ENCODE measurements at places on chromosomes 6 and 20.

DNA sequence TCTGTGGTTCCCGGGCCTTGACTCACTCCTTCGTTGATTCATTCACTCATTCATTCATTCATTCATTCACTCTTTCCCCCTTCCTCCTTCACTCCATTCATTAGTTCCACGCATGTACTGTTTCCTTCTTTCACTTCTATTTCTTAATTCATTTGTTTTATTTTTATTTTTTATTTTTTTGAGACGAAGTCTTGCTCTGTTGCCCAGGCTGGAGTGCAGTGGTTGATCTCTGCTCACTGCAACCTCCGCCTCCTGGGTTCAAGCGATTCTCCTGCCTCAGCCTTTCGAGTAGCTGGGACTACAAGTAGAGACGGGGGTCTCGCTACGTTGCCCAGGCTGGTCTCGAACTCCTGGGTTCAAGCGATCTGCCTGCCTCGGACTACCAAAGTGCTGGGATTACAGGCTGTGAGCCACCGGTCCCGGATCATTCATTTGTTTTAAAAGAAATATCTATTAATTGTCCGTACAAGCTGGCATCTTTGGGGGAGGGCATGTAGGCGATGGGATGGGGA lies 427 bp upstream of the NFKBIE start:
- no peak for DNase-seq

DNA sequence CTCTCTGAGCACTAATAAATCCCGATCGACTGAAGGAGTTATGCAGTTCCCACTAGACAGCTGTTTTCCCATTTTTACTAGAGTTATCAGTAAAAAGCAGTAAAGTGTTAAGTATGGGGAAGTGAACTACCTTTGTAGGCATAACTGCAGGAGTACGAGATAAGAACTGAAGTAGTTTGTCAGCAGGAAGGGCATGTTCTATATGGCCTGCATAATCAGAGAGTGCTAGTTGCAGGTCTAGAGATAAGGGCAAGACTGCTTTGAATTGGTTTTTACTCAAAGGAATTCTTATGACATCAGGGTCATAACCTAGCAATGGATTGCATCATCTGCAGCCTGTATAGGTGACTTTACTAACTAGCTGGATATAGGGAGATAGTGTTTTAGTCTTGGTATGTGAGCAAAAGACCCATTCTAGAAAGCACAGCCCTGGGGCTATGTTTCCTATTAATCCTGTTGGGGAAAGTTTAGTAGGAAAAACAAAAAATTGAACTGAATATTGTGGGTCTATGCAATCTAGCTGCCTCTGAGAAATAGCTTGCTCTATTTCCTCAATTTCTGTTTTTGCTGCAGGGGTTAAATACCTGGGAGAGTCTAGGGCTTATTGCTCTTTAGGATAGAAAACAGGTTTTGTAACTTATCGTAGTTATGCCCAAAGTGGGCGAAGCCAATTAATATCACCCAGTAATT lies 22.6 kb upstream of the CRISP1 start:
- DNase-seq = no peak

DNA sequence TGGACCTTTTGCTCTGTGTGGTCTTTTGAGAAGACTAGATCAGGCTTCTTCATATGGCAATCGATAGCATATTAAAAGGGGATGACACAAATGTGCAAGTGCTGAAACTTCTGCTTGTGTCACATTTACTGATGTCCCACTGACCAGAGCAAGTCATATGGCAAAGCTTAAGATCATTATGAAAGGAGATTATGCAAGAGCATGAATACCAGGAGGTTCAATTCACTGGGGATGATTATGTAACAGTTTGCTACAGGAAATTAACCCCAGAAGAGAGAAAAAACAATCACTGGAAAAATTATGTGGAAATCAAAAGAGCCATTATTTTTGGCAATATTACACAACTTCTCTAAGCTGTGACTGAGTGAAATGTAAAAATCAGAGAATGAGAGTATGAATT lies 13.7 kb upstream of the PRDM13 start:
- no peak for DNase-seq

DNA sequence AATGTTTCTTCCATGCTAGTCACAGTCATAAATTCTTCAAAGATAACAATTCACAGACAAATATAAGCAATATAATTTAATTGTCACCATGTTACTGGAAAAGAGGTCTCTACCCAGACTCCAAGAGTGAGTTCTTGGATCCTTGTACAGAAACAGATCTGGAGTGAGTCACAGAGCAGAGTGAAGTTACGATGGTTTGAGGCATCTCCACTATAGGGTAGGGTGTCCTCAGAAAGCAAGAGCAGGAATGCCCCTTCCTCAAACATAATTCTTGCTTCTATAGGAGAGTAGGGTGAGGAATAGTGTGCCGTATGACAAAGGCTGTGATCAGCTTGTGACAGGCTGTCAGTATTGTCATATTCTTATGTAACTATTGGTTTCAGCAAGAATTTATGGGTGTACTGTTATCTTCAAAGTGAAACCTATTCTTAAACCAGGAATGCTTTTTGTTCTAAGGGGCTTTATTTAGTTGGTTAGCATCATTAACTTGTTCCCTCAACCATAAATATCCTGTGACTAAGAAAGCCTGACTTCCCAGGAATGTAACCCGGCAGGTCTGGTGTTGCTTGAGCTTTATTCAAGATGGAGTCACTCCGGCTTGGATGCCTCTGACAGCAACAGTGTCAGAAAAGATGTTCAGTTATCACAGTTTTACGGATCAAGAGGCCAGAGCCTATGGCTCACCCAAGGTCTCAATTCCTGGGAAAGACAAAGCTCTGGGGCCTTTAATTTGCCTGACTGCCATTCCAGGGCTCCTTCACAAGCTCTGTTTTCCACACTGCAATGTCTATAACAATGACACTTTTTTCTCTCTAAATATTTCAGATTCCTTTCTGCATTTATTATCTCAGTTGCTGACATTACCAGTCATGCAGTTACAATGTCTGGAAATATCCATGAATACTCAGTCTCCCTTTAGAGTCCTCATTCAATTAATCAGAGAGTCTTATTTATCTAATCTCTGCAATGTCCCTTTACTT lies 298.6 kb downstream of the C6orf118 start:
- no peak for DNase-seq

- no peak for DNase-seq
Observed at GRCh38 chr6:168216751-168217191, 102.8 kb downstream of the DACT2 start.

DNA sequence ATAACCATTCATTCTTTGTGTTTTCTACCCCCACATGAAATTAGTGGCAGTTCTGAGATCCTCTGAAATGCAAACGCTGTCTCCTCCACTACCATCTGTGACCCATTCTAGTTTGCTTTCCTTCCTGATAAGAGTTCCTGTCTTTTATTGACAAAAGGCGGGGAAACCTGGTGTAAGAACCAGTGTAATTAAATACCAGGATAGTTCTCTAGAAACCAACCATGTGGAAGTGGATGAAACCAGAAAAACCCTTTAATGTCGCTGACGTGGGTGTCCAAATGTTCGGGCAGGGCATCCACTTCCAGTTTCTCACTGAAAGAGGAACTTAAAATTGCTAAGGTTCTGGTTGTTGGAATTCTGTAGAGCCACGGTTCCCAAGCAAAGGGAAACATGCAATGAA lies 79.1 kb downstream of the TNFRSF21 start:
- no peak for DNase-seq

DNA sequence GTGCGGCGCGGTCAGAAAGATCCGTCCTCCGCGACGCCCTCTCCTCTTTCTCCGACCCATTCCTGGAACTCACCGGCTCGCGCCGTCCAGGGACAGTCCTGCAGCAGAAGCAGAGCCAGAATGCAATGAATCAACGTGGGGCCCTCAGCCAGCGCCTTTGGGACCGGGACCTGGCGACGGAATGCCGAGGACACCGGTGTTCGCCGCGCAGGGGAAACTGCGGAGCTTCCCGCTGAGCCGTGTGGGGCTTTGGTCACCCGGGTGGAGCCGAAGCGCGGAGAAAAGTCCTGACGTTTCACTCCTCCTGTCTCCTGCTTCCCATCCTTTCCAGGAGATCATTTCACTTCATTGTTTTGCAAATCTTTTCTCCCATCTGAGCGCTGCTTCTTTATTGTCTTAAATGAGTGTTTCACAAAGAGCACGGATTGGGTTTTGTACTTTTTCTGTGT lies 26.5 kb downstream of the ULBP1 start:
- DNase-seq = no peak

DNA sequence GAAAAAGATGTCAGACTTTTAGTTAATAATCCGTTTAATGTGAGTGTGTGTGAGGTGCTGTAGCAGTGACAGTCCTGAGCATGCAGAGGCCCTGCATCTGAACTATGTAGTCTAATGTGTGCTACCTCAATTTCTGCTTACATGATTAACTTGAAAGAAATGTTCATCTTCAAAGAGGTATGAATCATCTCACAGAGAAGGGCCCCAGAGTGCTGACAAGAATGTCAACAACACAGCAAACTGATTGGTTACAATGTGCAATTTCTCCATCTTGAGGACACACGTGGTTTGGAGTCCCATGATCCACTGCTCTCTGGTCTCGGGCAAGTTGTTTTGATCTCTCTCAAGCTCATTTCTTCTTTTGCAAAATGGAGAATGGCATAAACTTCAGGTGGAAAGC lies 61.7 kb upstream of the EMILIN3 start:
- peak; percentile 53 for DNase-seq

DNA sequence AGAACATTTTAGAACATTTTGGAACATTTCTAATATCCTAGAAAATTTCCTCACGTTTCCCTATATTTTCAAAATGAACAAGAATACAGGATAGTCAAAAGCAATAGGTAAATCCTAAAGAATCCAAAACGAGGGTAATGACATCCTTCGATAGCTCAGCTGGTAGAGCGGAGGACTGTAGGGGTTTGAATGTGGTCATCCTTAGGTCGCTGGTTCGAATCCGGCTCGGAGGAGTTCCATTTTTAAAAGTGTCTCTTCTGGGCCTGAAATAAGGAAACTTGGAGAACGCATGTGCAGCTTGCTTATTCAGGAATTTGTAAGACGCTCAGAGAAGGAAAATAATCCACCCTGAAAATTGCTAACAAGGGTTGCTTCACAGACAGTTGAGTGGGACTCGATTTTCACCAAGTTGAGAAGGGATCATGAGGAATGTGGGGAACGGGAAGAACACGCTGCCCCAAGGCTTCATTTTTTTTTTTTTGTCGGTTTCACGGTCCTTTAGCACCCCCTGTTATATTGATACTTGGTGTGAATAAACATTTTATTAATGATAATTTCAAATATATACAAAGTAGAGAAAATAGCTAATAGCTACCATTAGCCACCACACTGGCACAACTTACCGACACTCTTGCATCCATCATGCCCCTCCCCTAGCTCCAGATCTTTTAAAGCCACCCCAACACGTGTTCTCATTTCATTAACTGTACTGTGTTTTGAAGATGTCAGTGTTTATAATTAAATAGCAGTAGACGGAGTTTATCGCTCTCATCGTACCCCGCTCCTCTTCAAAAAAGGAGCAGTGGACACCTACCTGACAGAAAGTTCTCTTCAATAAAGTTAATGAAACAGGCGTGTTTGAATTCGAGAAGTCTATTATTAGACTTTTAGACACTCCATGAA lies 1.8 kb upstream of the ABT1 start:
- no peak for DNase-seq

GRCh38 chr6:684831-685636 lies 7.9 kb downstream of the EXOC2 start:
- no peak for DNase-seq

- DNase-seq = no peak
Observed at GRCh38 chr6:28446818-28447511, 3.7 kb upstream of the ZSCAN23 start.

DNA sequence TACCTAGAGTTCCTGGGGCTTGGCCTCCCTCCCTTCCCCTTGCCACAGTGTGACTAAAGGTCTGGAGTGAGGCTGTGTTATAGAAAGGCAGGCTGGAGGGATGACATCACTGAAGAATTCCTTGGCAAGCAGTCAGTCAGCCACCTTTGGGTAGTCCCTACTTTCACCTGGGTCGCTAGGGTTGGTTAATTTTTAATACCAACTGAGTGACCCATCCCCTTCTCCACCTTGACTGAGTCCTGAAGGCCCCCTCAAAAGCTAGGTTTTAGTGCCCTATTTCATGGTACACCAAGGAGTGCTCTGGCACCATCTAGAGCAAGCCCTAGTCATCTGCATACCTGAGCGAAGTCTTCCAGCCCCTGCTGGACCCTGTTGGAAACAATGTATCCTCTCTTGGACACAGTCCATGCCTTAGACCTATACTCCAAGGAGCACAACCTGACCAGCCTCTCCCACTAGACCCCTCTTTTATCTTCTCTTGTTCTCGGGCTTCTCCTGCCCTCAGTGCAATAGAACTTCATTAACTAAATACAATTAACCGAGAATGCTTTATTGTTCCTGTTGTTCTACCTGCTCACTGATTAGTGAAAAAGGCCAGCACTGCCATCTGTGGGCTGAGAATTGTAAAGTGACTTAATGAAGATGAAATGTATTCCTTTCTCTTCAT lies 44.6 kb downstream of the RIN2 start:
- no peak for DNase-seq

DNA sequence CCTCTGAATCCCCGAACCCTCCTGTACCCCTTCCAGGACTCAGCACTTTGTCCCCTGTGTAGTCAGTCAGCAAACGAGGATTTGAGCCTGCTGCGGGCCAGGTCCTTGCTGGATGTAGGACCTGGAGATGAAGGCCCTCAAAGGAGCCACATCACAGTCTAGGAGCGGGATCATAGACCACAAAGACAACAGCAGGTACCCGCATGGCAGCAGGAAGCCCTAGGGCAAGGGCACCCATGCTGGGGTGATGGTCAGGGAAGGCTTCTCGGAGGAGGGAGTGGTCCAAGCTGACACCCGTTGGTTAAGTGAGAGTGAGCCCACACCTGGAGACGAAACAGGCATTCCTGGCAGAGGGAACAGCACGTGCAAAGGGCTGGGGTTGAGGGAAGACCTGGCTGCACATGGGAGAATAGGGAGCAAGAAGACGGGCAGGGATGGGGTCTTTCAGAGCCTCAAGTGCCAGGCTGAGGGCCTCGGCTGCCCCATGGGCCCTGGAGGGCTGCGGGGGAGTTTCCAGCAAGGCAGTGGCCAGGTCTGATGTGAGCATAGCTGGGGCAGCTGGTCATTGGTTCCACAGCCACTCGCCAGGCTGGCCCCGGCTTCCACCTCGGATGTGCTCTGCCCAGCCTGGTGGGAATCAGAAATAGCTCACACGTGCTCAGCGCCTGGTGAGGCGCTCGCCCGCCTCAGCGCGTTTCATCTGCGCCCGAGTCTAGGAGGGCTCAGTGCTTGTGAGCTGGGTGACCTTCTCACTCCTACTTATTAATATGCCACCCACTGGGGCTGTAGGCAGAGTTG lies 15.0 kb downstream of the DLGAP4 start:
- DNase-seq = no peak

DNA sequence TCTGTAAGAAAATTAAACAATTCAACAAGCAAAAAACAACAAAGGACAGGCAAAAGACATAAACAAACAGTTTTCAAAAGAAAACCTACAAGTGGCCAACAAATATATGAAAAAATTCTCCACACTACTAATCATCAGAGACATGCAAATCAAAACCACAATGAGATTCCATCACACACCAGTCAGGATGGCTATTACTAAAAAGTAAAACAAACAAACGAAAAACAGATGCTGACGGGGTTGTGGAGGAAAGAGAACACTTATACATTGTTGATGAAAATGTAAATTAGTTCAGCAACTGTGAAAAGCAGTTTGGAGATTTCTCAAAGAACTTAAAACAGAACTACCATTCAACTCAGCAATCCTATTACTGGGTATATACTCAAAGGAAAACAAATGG lies 537.6 kb downstream of the HDGFL1 start:
- no peak for DNase-seq

Measured in CD4-positive, alpha-beta T cell treated with Interleukin-4 for 4 hours (primary cell).